ENCODE measurements at places on chromosomes 5 and 9.

DNA sequence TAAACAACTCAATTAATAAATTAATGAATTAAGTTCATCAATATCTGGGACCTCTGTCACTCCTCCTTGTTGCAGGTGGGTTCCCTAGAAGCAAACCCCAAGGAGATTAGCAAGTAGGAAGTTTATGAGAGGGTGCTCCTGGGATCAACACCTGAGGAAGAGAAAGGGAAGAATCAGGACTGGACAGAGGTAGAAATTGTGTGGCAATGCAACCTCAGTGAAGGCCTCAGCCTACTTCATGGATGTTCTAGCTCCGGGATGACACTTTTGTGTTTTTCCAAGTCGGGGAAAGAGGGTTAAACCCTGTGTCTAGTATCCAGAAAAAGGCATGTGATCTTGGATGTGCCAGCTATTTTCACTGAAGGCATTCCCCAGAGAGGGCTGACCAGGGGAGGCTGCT is 23.2 kb downstream of the MAMDC2 start:
- no peaks in the 10 kb centered on the region for H3K4me1 ChIP-seq
- H3K27ac ChIP-seq: no peak overlapping the region
- no peak for DNase-seq
- no peaks in the 10 kb centered on the region for H3K36me3 ChIP-seq
- peaks cover 5% of the 10 kb centered on the region for H3K27me3 ChIP-seq

- H3K36me3 ChIP-seq: no peaks in the 10 kb centered on the region
- no peak overlapping the region for H3K4me3 ChIP-seq
- H3K4me1 ChIP-seq: no peaks in the 10 kb centered on the region
- H3K27me3 ChIP-seq: peaks cover 53% of the 10 kb centered on the region
- no peak for DNase-seq
- H3K27ac ChIP-seq: no peak overlapping the region
Observed at GRCh38 chr5:157976429-157976828, 117.5 kb upstream of the CLINT1 start.

DNA sequence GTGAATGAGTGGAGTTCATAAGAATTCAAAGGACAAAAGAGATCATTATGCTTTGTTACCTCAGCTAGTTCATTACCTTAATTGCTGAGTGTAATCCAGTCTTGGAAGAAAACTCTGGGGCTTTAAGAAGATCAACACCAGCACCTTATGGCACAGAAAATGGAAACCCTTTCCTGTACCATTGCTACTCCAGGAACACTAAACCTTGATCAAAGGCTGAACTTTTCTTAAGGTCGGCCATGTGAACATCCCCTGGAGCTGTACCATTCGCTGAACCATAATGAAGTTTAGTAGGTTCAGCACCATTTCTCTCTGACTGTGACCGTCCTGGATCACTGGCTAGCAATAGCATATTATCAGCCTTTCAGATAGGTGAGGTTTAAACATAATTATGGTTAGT is 97.4 kb downstream of the PBX3 start:
- H3K36me3 ChIP-seq: no peaks in the 10 kb centered on the region
- H3K27ac ChIP-seq: no peak overlapping the region
- DNase-seq: no peak
- H3K27me3 ChIP-seq: no peaks in the 10 kb centered on the region
- no peaks in the 10 kb centered on the region for H3K4me1 ChIP-seq

DNA sequence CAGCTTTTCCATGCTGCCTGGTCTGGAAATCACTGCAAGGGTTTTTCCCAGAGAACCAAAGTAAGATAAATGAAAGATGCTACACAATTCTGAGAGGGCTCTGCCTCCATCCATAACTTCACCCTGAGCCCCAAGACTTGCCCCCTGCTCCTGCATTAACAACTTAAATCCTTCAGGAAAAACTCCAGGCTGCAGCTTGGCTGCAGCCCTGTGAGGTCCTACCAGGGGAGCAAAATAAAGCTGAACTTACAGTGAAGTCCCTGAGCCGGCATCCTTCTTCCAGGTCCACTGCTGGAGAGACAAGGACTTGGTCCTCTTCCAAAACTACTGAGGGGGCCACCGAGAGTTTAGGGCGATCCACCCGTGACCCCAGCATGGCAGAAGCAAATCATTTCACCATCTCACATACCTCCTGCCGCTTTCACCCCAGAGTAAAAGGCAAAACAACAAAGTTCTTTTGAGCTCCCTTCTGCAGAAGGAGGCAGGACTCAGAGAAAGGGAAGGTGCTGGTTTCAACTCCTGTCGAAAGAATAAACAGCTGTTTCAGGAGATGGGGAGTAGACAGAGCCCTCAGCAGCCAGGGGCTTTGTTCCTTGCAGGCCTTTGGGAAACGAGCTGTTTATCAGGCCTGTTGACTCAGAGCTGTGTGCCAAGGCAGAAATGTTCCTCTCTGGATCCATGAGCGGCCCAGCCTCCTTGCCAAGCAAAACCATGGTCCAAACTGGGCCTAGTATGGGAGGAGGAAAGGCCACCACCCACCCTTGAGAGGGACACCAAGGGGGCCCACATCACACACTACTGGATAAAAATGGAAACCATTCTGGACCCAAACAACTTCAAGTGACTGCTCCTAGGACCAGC is 20.6 kb downstream of the GGTA1 start:
- peaks cover 27% of the 10 kb centered on the region for H3K27me3 ChIP-seq
- no peaks in the 10 kb centered on the region for H3K4me1 ChIP-seq
- H3K36me3 ChIP-seq: no peaks in the 10 kb centered on the region
- no peak overlapping the region for H3K27ac ChIP-seq
- DNase-seq: no peak

DNA sequence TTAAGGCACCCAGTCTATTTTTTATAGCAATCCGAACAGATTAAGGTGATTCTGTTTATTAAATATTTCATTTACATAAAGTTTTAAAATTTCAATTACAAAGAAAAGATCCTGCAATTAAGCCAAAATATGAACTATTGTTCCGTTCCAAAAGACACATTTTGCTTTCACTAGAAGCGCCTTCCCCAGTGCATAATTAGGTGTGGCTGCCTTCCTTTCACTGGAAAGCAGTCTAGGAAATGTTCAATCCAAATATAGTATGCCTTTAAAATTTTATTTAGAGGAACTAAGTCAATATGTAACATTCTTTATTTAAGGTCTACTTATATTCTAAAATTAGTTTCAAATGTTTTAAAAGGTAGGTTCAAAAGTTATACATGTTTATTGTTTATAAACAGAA is 7.6 kb downstream of the CTNNAL1 start:
- H3K36me3 ChIP-seq: peaks cover 7% of the 10 kb centered on the region
- no peak overlapping the region for H3K27ac ChIP-seq
- H3K4me3 ChIP-seq: no peak overlapping the region
- DNase-seq: no peak

DNA sequence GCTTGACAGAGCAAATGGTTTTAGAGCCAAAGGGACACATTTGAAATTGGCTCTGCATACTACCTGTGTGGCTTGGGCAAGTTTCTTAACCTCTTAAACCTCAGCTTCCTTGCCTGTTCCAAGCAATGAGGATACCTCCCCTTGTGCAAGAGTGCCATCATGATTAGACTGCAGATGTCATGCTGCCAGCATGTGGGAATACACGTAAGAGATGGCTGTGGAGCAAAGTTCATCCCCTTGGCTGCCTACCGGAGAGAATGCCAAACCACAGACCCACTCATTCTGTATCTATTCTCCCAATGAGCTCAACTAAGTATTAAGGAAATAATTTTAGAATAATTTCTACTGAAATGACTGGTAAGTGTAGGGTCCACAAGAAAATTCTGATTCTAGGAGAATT is 101.3 kb downstream of the WDR41 start:
- H3K27me3 ChIP-seq: no peaks in the 10 kb centered on the region
- H3K4me1 ChIP-seq: no peaks in the 10 kb centered on the region
- H3K36me3 ChIP-seq: peaks cover 4% of the 10 kb centered on the region
- no peak for DNase-seq
- H3K27ac ChIP-seq: no peak overlapping the region

All from activated naive CD4-positive, alpha-beta T cell treated with anti-CD3 and anti-CD28 coated beads, Interleukin-2, amount 10 ng/mL, durations not matched to agents 7 days and 5 days (primary cell).